PC-9 (cell line): ENCODE measurements at places on chromosomes 7 and 10.

DNA sequence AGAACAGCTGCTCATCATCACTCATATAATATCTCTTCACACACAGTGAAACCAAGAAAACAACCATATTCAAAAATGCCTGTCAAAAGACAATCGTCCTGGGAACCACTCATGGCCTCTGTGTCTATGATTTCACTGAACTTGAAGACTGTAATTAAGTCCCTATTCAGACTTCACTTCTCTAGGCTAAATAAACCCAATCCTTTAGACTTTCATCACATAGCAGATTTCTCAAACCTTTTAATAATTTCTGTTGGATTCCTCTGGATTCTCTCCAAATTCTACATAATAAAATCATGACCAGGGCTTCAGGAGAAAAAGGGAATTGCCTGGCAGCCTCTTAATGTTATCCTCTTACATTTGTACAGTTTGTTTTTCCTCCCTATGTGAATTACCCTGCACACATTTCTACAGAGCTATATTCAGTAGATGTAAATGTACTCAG, 201.1 kb downstream of the LRRN3 start:
- DNase-seq, result no peak

DNA sequence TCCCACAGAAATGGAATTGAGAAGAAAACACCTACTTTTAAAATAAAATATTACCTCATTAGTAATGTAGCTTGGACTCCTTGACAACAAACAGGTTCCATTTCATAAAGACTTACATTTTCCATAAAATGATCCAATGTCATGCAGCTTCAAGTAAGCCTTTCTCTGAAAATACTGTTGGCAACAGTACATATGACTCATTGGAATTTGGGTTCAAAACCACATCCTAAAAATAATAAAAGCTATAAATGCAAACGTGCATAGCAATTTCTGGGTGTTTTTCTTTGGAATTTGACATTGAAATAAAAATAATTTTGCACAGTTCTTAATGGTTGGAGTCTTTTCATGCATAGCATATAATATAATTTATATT, 47.9 kb downstream of the FHIP2A start:
- DNase-seq, result no peak

GRCh38 chr10:30095631-30096422, 36.4 kb upstream of the JCAD start:
- DNase-seq, result no peak

GRCh38 chr10:104824380-104825006, 183.4 kb downstream of the SORCS3 start:
- DNase-seq, result peak; percentile 7

- DNase-seq, result no peak
These were observed 681.9 kb downstream of the GRM8 start for GRCh38 chr7:126570845-126571244.

DNA sequence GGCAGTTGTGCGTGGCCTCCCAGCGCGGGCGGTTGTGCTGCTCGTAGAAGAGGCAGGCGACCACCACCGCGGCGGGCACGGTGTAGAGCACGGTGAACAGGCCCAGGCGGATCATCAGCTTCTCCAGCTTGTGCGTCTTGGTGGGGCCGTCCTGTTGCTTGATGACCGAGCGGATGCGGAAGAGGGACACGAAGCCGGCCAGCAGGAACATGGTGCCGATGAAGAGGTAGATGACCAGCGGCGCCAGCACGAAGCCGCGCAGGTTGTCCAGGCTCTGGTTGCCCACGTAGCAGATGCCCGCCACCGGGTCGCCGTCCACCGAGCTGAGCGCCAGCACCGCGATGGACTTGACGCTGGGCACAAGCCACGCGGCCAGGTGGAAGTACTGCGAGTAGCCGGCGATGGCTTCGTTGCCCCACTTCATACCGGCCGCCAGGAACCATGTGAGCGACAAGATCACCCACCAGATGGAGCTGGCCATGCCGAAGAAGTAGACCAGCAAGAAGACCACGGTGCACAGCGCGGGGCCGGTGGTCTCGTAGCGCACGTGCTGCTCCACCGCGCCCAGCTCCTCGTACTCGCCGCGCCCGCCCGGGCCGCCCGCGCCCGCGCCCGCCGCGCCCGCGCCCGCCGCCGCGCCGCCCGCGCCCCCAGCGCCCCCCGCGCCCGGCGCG, 2.2 kb downstream of the FZD8 start:
- no peak for DNase-seq

DNA sequence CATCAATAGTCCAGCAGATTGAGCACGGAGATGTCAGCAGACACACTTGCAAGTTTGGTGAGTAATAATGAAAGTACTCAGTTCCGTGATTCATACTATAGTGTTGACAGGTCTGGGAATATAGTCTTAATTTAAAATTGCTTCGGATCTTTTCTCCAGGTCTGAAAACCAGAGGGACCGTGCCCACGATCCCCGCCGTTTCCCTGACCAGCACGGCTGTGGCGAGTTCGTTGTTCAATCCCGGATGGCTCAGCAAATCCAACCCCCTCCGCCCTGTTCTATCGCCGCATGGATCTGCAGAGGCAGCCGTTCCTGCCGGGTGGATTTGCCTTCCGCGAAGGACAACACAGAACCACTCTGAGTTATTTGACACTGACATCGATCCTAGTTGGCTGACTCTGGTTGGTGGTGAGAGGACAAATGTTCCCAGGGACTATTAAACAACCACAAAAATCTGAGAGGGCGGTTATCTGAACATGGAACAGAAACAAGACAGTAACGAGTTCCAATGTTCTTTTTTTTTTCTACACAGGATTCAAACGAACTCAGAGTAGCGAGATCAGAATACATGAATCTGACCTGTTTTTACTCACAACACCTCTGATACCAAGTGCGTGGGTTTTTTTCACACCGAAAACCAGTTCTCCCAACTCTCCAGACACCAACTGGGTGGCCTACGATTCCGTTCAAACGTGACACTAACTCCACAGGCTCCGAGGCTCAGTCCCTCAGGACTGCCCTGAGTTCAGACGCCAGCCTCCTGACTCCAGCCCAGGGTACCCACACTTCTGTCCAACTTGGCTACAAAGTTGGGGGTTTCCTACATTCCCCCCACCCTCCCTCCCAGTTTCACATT, 52.7 kb downstream of the RBM17 start:
- peak; percentile 63 for DNase-seq
